Fibroblast of skin of right biceps (primary cell): ENCODE measurements at places on chromosomes 1 and 21.
A peak's percentile ranks its signal among the peaks of the same experiment; 100 is the strongest.

DNA sequence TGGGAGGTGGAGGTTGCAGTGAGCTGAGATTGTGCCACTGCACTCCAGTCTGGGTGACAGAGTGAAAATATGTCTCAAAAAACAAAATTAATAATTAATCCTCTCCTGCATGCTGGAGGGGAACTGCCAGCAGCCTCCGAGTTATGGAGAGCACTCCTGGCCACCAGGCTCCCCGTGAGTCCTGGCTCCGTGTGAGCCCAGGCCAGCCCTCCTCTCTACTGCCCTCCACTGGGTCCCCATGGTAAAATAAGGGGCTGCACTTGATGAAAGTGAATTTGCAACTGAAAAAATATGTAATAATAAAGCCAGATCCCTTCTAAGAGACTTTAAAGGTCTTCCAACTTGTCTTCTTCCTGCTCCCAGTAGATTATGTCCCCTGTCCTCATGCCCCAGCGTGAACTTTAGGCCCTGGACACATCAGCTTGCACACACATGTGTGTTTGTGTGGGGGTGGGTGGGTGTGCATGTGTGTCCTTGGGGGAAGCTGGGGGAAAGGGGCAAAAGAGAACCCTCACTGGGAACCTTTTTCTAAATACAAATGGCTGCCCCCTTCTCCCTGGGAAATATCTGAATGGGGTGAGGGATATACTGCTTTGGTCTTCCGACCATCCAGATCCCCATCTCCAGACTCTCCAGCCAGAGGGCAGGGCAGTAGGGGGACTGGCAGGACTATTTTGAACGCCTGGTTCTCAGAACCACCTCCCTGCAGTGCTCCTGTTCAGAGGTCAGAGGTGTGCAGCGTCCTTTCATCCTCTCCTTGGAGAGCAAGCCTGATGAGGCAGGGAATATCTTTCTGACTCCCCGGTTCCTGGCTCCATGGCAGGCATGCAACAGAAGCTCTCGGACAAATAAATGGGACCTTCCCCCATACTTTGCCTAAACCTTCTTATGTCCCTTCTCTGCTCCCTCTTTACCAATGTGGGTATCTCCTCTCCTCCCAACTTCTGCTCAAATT is 26.2 kb downstream of the NEK2 start:
- DNase-seq: no peak

GRCh38 chr1:221241592-221241991 is 362.3 kb downstream of the HLX start:
- DNase-seq: peak; percentile 21

DNA sequence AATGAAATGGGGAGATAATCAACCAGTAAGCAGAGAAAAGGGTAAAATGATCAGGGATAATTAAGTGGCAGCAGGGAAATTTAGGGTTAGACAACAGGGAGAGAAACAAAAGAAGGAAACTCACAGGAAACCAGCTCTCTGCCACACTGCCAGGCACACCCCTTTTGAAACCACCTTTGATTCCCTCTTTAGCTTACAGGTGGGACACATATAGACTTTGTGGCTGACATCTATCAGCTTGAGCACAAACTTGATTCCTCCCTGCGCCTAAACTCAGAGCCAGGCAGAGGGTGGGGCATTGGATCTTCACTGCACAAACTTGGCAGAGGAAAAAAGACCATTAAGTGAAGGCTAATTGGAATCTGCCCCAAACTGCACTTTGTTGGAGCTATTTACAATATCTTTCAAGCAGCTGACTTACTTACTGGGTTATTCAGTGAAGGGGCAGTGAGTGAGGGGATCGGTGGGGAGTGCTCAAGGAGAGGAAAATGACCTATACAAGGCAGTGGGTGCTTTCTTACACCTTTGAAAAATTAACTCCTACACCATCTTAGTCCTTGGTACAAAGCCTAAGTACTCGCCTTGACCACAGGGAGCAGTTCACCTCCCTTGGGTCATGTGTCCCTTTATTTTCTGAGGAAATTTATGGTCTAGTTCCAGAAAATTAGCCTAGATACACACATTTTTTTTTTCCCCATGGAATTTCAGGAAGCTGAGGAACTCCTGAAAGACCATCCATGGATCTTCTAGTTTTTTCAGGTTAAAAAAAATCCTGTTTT is 60.2 kb downstream of the PBX1 start:
- DNase-seq: no peak

DNA sequence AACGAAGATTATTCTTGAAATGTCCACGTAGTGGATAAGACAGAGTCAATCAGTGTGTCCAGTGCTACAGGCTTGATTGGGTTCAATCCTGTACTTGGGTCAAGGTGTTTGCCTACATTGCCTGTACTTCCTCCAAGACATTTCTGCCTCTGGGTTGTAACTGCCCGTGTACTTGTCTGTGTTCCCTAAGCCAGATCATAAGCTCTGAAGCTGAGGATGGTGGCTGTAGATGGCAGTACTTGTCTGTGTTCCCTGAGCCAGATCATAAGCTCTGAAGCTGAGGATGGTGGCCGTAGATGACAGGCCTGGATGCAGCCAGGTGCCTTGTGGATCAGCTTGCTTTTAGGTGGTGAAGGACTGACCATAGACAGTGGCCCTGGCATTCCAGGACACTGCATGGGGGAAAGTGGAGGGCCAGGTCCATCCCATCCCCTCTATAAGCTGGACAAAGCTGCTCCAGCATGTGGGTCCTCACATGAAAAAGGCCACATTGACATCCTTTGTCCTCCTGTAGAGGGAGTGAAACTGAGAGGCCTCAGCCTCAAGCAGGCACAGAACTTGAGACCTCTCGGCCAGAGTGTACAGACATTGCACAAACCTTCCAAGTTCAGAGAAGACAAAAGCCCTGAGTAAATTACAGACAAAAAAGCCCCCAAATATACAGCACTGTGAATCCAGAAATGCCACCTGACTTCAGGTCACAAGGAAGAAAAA is 2.0 kb upstream of the SRM start:
- no peak for DNase-seq

DNA sequence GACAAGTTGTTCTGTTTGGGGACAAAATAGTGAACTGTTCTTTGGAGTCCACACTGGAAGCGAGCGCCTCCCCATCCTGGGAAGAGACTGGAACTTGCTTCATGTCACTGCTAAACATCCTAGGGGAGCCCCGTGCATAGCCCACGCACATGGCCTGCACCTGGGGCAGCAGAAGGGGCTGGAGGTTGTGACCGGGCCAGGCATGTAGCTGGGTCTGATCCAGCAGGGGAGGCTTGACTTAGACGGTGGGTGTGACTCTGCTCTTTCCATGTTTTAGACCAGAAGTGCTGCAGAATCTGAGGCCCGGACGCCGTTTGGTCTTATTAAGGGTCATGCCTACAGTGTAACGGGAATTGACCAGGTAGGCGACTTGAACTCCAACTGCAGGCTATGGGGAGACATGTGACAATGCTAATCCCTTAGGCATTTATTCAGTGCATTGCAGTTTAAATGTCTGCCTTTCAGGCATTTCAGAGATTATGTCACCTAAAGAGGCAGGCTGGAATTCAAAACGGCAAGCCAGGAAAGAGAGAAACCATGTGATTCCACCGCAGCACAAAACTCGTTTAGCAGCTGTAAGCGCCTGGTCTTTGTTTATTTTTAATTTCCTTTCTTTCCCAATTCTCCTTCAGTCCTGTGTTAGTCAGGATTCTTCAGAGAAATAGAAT is 21.8 kb downstream of the CAPN9 start:
- DNase-seq: peak; percentile 67

DNA sequence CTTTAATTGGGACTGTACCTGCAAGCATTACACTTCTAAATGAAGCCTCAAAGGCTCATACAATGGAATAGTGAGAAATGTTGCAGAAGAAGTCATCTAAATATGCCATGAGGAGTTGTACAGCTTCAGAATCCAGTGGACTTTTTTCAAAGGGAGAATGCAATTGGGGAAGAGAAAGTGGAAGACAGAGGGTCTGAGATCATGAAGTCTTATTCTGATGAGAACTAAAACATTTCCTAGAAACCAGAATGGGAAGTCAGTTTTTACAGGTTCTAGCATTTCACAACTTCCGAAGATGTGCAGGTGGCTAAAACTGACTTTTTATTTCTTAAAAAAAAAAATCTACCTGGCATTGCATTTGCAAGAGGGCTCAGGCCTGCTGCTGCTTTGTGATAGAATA is 424.4 kb upstream of the RUNX1 start:
- DNase-seq: no peak

DNA sequence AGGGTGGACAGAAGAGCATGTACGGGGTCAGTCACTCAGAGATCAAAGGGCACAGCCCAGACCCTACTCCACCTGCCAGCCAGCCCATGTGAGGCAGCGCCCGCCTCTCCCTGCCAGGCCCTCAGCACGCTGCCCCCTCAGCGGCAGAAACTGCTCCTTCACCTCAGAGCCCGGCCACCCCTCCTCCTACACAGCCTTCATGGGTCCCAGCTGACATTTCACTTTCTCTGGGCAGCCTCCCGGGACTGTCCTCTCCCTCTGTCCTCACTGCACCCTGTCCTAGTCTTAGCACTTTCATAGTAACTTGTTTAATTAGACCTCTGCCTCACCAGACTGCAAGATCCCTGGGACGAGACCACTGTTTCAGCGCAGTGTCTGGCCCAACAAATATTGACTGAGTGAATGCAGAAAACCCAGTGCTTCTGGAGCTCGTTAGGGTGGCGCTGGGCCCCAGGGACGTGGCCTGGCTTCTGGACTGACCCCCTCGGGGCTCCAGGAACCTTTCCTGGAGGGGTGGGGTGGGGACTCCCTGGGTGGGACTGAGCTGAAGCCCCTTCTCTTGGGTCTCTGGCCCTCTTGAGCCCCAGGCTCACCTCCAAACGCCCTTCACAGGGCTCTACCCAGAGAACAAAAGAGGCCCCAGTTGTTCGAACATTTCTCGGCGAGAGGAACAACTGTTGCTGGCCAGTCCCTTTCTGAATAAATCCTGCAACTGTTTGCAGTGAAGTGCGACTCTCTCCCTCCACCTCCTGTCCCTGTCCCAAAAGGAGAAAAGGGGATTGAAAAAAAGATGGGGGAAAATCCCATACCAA is 114.9 kb downstream of the CASZ1 start:
- no peak for DNase-seq

- DNase-seq: no peak
Observed at GRCh38 chr1:39672551-39672947, 642 bp upstream of the NT5C1A start.

GRCh38 chr1:232951180-232951579 is 769 bp downstream of the NTPCR start:
- no peak for DNase-seq

- DNase-seq: no peak
Observed at GRCh38 chr1:67648582-67649326, 36.2 kb upstream of the GADD45A start.

DNA sequence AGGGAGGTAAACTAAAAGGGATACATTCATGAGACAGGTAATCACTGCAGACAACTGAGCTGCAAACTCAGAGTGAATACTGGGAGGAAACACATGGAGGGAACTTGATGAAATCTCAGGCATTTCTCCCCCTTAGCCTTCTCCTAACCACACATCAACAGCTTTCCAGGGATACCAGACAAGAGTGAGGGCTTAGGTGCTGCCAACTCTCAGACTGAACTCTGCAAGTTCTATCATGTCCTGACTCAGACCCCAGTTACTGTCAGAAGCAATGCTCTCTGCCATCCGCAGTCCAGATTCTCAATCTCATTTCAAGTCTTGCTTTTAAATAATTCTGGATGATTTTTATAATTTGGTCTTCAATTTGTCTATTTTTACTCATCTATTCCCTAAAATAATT is 267.3 kb downstream of the LTN1 start:
- DNase-seq: peak; percentile 64

DNA sequence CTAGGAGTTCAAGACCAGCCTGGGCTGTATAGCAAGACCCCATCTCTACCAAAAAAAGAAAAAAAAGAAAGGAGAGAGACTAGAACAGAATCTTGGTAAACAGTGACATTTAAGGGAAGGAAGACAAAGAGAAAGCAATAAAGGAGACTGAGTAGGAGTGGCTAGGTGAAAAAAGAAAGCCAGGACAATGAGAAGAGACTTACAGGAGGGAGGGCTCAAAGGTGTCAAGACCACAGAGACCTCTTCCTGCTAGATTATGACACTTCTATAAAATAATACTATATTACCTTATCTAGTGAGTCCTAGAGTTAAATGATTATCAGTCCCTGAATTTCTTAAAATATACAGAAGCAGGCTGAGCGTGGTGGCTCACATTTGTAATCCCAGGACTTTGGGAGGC is 10.1 kb upstream of the EPRS1 start:
- no peak for DNase-seq

- DNase-seq: no peak
Observed at GRCh38 chr1:164498792-164499191, 60.2 kb upstream of the PBX1 start.

- peak; percentile 96 for DNase-seq
Observed at GRCh38 chr1:16076031-16076864, 2.8 kb upstream of the FAM131C start.

GRCh38 chr1:245475126-245475525 is 320.3 kb downstream of the KIF26B start:
- peak; percentile 67 for DNase-seq

DNA sequence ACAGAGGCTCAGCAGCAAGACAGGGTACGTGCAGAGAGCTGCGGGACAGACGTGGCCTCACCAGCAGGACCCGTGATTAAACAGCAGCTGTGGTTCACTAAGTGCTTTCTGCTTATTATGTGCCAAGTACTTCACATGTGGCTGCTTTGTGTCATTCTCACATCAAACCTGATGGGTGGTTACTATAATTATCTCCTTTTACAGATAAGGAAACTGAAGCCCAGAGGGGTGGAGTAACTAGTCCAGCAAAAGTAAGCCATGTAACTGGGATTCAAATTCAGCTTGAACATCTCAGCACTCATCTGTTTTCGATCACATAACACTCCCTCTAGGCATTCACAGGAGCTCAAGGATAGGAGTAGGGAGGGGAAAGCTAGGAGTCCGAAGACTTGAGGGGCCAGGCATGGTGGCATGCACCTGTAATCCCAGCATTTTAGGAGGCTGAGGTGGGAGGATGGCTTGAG is 50.8 kb upstream of the CLIC4 start:
- DNase-seq: peak; percentile 59

- DNase-seq: no peak
Observed at GRCh38 chr1:194477908-194478307, 1291.5 kb upstream of the B3GALT2 start.
